ENCODE measurements at places on chromosomes 5 and 9.

DNA sequence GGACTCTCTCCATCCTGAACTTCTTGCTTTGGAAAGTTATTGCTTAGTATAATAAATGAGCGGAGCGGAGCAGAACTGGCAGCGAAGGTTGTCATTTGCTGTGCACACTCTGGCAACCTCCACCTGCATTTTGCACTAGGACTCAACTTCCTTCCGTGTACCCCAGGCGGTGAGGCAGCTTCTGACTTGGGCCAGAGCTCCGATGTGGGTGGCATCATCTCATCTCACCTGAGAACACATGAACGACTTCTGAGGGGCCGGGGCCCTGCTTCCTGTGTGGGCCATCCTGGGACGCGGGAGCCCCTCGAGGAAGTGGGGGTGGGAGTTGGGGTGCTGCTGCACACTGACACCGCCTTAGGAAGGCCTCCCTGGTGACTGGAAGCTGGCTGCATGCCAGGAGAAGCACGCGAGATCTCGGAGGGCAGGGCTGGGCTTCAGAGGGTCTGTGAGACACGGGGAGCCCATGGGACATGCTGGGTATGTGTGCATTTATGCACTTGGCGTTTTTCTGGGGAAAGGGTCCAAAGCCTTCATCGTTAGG is 56.5 kb upstream of the COL5A1 start:
- DNase-seq, result no peak

DNA sequence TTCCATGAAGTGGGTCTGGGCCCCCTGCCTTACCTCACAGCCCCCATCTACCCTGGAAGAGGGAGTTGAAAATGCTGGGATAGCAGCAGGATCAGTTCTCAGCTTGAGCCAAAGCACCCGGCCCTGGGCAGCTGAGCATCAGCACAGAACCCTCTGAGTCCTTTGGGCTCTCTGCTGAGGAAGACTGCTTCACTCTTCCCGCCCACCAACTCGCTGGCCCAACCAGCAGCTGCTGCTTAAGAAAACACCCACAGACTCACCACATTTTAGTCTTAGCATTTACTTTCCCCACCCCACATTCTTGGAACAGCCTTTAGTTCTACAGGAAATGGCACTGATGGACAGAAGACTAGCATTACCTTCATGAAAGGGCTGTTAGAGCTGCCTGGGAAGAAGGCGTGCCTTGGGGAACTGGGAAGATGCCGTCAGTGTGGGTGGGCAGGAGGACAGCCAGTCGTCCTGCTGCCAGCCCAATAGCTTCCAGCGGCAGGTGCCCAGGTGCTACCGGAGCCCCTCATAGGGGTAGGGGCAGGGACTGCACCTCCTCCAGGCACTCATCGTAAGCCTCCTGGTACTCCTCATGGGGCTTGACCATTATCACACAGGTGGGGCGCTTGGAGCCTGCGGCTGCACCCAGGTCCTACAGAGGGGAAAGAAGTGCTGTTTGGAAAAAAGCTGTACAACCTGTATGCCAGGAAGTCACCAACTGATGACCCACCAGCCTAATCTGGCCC is 4.3 kb downstream of the NHP2 start:
- no peak for DNase-seq

GRCh38 chr5:108688485-108688884 is 59.2 kb upstream of the FER start:
- no peak for DNase-seq

GRCh38 chr9:13811876-13812275 is 502.1 kb downstream of the NFIB start:
- DNase-seq, result no peak

DNA sequence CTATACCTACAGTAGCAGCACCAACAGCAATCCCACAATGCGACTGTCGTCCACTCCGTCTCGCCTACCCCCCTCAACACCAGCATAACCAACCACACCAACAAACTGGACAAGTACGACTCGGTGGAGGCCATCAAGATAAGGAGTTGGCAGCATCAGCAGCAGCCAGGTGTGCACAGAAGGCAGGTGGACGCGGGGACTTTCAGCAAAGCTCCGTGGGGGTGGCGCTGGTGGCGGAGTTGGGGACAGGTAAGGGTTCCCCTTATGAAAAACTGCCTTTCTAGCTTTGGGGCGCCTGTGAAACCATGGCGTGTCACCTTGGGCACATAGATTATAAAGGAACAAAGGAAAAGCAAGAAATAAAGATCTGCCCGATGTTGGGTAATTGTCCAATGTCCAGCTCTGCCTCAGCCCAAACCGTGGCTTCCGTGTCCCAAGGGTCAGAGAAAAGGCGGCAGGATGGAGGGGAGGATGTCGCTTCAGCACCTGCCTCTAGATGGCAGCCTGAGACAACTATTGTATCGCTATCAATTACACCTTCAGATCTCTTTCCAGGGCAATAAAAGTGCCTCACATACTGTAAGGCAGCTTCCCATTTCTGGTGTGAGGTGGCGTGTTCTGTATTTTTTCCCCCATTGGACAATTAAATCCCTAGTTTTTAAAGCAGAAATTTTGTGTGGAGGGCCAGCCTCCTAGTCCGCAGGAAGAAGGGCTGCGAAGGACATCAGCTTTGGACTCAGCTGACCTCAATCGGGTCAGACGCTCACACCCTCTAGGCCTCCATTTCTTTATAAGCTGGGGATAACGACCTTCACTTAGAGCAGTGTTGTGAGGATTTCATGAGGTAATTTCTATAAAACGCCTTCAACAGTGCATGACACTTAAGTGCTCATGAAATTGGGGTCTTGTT is 58.8 kb downstream of the MTRR start:
- DNase-seq, result no peak

- no peak for DNase-seq
Measured at GRCh38 chr5:141737535-141737934, 55.5 kb upstream of the ARAP3 start.

DNA sequence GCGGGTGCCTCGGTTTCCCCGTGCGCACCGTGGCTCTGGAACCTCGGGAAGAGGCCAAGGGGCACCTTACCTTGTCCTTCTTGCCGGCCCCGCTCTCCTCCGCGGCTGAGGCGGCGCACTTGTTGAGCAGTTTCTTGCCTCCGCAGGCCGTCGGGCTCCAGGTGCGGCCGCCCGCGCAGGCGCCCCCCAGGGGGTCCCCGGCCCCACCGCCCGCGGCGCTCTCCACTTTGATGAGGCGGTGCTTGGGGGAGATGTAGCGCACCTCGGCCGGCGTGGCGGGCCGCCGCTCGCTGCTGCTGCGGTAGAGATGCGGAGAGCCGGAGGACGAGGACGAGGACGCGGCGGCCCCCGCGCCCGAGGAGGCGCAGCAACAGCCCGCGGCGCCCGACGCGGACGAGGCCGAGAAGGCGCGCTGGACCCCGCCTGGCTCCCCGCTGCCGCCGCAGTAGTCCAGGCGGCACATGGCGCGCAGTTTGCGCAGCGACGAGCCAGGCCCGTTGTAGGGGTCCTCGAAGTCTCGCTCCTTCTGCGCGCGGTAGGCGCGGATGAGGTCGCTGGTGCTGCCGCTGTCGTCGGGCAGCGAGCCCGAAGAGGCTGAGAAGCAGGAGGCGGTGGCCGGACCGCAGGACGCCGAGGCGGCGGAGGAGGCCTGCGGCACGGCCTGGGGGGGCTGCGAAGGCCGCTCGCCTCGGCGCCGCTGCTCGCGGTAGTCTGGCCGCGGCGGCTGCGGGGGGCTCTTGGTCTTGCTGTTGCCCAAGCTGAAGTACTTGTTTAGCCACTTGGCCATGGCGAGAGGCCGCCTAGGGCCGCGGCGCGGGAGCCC is 957 bp downstream of the SHB start:
- DNase-seq, result no peak

GRCh38 chr5:60541980-60542379 is 158.0 kb downstream of the DEPDC1B start:
- DNase-seq, result no peak

GRCh38 chr5:132433141-132433540 is 57.4 kb downstream of the IRF1 start:
- no peak for DNase-seq

DNA sequence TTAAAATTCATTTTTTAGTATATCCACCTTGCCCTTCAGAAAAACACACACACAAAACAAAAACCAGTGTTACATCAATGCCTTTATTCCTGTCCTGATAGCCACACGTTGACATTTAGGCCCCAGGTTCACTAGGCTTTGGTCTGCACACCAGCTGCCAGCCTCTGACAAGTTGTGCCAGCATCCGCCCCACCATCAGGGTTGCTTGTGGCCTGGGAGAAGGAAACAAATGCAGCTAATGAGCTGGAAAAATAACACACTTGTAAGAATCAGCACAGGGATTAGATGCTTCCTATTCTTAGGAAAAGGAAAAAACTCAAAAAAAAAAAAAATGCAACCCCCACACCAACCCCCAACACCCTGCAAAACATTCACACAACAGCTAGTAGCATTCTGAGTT is 404.0 kb upstream of the GRIA1 start:
- no peak for DNase-seq

DNA sequence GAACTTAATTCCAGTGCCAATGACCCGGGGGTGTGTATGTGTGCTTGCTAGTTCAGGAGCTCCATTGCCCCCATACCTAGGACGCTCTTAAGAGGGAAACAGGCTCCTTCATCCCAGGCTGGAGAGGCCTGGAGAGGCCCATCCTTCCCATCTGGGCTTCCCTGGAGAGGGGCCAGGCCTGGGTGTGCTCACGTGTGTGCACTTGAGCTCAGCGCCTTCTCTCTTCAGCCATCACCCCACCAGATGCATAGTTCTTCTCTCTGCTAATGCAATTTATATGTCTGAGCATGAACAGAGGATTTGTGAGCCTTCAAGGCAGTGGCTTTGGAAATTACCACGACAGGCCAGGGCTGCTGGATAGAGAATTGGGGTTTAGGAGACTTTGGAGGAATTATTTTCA is 48.6 kb upstream of the SHB start:
- no peak for DNase-seq

GRCh38 chr5:11397549-11397948 is 506.7 kb downstream of the CTNND2 start:
- DNase-seq, result no peak

- DNase-seq, result no peak
Measured at GRCh38 chr9:83315649-83316048, 222.6 kb downstream of the FRMD3 start.
